ENCODE measurements at places on chromosomes 11 and 22.

DNA sequence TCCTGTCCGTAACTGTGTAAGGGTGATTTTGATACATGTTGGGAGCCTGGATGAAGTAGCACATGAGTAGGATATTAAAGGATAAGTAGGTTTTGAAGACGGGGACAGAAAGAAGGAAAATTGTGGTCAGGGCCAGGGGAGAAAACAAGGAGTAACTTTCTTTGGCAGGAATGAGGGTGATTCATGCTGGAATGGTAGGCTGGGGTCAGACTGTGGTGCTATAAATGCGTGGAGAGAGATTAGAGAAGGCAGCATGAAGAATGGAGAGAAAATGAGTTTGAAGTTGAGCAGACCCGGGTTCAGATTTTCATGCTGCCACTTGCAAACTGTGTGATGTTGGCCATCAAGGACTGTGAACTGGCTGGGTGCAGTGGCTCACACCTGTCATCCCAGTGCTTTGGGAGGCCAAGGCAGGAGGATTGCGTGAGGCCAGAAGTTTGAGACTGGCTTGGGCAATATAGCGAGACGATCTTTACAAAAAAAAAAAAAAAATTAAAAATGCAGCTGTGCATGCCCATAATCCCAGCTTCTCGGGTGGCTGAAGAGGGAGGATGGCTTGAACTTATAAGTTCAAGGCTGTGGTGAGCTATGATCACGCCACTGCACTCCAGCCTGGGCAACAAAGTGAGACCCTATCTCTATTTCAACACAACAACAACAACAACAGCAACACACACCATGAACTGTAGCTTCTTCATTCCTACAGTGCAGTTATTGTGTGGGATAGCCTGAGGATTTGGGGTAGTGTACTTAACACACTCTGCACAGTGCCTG lies 22.3 kb downstream of the ZBTB16 start:
- no peak for DNase-seq

GRCh38 chr11:27040302-27041115 lies at the start of gene BBOX1:
BBOX1 (plus strand) TSS chr11:27040815; CDS start chr11:27055431, 14,616 bp downstream.
- no peak for DNase-seq

DNA sequence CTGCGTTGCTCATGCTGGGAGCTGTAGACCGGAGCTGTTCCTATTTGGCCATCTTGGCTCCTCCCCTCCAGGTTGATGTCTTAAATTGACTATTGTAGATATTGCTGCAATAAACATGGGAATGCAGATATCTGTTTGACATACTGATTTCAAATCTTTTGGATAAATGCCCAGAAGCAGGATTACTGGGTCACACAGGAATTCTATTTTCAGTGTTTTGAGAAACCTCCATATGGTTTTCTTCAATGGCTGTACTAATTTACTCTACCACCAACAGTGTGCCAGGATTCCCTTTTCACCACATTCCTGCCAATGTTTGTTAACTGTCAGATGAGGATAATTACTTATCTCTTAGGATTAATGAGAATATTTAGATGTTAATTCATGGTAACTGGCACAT lies 467.0 kb downstream of the LUZP2 start:
- no peak for DNase-seq

DNA sequence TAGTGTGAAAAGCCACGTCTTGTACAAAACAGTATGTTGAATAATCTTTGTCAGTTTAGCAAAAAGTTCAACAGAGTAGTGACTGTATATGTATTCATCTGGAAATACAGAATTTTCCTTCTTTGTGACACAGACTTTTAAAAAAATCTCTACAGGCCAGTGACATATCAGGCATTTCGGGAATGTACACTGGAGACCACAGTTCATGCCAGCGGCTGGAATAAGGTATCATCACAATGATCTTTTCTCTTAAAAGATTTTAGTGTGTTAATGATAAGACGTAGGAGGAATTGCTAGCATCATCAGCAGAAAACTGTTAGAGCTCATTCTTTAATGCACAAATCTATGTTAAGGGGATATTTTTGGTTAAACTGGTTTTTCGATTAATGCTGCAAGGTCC lies 57.4 kb downstream of the BCL2L13 start:
- no peak for DNase-seq

DNA sequence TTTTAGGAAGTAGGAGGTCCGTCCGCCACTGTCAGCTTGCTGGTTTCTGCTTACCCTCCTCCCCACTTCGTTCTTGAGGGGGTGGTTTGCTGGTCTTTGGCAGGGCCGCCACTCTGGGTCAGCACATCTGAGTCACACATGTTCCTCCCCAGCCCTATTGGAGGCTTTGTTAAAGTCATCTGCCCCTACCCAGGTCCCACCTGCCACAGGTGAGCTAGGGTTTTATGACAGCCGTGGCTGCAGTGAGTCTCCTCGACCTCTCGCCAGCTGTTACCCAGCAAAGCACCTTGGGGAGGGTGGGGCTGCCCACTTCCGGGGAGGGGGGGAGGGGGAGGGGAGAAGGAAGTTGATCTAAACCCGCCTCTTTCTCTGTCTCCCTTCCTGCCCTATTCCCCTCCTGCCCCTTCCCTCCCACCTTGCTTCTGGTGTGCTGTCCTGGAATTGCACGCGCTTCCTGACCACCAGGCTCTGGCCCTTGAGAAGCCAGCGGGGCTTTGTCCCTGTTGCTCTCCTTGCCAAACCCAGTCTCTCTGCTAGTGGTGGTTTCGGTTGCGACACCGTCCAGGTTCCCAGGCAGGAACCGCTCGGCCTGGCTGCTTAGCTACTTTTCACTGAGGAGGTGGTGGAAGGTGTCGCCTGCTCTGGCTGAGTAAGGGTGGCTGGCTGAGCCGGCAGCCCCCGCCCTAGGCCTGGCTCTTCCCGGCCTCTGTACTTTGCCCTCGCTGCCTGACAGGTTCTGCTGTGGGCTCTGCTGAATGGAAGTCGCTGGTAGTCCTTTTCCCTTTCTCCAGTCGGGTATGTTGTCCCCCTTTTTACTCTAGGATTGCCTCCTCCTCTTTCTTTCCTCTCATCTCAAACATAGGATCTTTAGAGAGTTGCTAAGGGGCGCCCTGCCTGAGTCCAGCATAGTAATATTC lies 28.5 kb downstream of the RCOR2 start:
- peak; percentile 63 for DNase-seq

DNA sequence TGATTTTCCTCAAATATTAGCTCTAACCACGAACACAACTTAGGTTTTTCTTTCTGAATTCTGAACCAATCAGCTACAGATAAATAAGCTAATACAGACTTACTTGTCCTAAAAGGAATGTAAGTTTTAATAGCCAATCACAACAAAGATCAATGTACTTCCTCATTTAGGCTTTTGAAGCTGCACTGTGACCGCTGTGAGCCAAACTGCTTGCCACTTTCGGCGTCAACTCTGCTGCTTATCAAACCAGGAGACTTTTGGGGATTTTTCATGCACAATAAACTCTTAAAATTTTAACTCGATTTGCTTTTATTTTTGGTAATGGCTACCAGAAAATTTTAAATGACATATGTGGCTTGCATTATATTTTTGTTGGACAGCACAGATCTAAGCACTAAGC lies 92.5 kb downstream of the TMPRSS5 start:
- DNase-seq = peak; percentile 46

GRCh38 chr11:10438458-10438857 lies 16.6 kb upstream of the AMPD3 start:
- DNase-seq = no peak

- no peak for DNase-seq
Measured at GRCh38 chr11:95832763-95833162, 42.5 kb downstream of the CEP57 start.

GRCh38 chr11:2404735-2405196 lies 4.2 kb downstream of the TSSC4 start:
- no peak for DNase-seq

DNA sequence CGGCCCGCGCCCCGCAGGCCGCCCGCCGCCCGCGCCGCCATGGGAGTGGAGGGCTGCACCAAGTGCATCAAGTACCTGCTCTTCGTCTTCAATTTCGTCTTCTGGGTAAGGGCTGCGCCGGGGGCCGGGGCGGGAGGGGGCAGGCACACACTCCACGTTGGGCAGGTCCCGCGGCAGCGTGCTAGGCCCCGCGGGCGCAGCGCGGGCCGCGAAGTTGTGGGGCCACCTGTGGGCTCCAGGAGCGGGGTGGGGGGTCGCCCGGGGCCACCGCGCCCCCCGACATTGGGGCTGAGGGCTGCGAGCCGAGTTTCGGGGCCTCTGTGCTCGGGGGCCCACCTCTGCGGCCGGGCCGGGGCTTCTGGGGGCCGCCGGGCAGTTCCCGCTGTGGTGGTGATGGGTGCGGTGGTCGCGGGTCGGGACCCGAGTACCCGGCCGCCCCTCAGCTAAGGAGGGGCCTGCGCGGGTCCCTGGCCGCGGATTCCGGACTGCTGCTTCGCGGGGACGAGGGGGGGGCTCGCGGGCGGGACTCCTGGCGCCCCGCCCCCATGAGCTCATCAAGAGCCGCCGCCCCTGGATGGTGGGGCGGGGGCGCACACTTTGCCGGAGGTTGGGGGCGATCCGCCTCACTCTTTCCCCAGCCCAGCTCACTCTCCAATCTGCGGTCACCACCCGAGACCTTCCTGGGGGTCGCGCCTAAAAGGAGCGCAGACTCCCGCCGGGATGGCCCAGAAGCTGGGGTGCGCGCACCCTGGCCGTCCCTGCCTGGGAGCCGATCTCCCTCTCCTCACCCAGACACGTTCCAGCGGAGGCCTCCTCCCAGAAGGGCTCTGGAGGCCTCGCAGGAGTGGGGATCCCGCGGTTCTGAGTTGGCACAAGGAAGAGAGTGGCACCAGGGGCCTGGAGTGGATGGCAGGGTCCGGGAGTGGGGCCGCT lies 667 bp downstream of the CD81 start:
- peak; percentile 48 for DNase-seq

DNA sequence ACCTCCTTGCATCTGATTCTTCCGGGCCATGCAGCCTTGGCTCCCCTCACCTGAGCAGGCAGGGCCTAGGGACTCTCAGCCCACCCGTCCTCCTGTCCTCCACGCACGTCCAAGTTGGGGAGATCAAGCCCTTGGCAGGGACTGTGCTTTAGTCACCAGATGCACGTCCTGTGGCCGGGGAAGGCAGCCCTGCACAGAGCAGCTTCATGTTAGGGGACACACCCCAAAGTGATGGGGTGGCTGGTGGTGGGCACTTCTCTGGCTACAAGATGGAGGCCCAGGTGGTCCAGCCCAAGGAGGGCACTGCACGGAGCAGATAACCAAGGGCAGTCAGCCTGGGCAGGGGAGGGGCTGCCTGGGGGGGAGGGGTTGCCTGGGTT lies 1.2 kb downstream of the MUC5B start:
- DNase-seq = no peak

DNA sequence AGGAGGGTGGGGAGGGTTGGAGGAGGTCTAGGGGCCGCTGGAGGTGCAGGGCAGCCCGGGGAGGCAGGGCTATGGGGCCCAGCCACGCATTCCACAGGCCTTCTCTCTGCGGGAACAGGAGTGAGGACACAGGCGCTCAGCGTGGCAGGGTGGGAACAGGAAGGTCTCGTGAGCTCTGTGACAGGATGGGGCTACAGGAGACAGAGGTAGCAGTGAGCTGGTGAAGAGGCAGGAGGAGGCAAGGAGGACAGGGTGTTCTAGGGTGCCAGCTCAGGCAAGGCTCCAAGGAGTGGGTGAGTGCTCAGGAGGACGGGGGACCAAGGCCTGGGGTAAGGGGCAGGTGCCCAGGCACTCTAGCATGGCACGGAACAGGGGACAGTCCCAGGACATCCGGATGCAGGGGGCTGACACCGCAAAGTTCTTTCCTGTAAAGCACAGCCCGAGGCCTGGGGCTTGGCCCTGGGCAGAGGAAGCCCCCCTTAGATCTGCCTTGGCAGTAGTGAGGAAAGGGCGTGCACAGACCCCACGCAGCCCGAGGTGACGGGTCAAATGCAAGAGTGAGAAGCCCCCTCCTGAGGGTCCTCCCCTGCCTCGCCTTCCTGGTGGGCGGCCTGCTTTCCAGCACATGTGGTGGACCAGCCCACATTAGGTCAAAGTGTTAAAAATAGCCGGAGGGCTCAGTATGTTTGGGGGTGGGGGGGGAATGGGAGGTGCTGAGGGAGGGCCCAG lies 4.7 kb upstream of the NEAT1 start:
- peak; percentile 66 for DNase-seq

Data from suppressor macrophage treated with lipopolysaccharide for 4 hours (primary cell).